GM23248 (cell line): ENCODE measurements at places on chromosomes 7 and 10. TPM values are rescaled to one million over a fixed set of nuclear protein-coding genes. Genes with fewer than 3 reads are reported as not detected.

The ENTPD7 gene
- 21.6 and 26.8 TPM in 2 replicates for total RNA-seq

DNA sequence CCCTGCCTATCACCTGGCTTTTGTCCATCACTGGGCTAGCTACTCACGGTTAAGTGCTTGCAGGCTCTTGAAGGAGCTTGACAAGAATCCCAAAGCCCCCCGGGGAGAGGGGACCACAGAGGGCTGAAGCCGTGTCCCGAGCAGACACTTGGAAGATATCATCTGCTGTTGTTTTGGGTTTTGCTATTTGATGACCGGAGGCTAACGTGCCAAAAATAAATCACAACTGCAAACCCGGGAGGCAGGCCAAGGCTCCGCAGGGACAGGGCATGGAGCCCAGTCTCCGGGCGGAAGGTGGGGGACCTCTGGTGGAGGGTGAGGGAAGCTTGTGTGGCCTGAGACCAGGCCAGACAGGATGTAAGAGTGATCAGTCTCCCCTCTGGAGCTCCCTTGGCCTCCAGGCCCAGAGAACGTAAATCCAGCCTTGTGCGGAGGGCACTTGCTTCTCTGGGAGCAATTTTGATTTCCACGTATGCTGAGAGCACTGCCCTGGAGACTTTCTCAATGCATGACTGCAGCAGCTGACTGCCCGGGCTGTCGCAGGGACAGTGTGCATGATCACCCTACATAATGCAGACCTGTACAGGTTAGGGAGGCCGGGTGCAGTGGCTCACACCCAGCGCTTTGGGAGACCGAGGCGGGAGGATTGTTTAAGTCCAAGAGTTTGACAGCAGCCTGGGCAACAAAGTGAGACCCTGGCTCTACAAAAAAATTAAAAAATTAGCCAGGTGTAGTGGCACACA is at the start of gene PHKG1:
TSS of gene PHKG1 (minus strand) at position 164 of the 743 bp plus-strand sequence. CDS start 4,011 bp downstream, outside the sequence.
- DNase-seq: peak; percentile 92
- peak within 1 kb of the TSS; percentile 37 for H3K27ac ChIP-seq
- H3K36me3 ChIP-seq: no peaks in the 10 kb centered on the region
- H3K4me1 ChIP-seq: peaks cover 19% of the 10 kb centered on the region
- no peaks in the 10 kb centered on the region for H3K27me3 ChIP-seq

DNA sequence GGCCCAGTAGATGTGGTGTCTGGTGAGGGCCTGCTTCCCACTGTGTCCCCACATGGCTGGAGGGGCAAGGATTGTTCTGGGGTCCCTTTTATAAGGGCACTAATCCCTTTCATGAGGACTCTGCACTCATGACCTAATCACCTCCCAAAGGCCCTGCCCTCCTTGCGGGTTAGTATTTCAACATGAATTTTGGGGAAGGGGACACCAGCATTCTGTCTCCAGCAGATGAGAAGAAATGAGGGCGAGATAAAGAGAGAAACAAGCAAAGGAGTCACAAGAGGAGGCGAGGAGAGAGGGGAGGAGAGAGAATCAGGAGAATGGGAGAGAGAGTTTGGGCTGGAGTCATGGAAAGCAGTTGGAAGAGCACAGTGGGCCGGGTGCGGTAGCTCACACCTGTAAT is 83.7 kb downstream of the C10orf105 start:
- H3K36me3 ChIP-seq: no peaks in the 10 kb centered on the region
- DNase-seq: no peak
- H3K27me3 ChIP-seq: peaks cover 23% of the 10 kb centered on the region; the same call in 1 of the 2 replicates
- no peak overlapping the region for H3K4me3 ChIP-seq
- no peak overlapping the region for H3K27ac ChIP-seq
- no peaks in the 10 kb centered on the region for H3K4me1 ChIP-seq

- no peaks in the 10 kb centered on the region for H3K36me3 ChIP-seq
- no peak for DNase-seq
- H3K27me3 ChIP-seq: no peaks in the 10 kb centered on the region
Observed at GRCh38 chr10:112838784-112839481, 111.1 kb upstream of the TCF7L2 start.

GRCh38 chr7:113452245-113452644 is 333.9 kb upstream of the SMIM30 start:
- no peaks in the 10 kb centered on the region for H3K27me3 ChIP-seq
- no peaks in the 10 kb centered on the region for H3K4me1 ChIP-seq
- no peaks in the 10 kb centered on the region for H3K36me3 ChIP-seq

The EXOC4 gene
- 44.5 and 51.7 TPM in 2 replicates for total RNA-seq

- no peak overlapping the region for H3K4me3 ChIP-seq
- no peak overlapping the region for H3K27ac ChIP-seq
- no peaks in the 10 kb centered on the region for H3K36me3 ChIP-seq
- no peaks in the 10 kb centered on the region for H3K4me1 ChIP-seq
- DNase-seq: no peak
- H3K27me3 ChIP-seq: peaks cover 55% of the 10 kb centered on the region
Observed at GRCh38 chr7:151178831-151179230, 8.2 kb downstream of the ASB10 start.

- no peaks in the 10 kb centered on the region for H3K27me3 ChIP-seq
- no peak overlapping the region for H3K27ac ChIP-seq
- H3K36me3 ChIP-seq: no peaks in the 10 kb centered on the region
Observed at GRCh38 chr10:117339578-117339977, 35.7 kb downstream of the PDZD8 start.
